ENCODE measurements at places on chromosomes 12 and 14. TPM values are rescaled to one million over a fixed set of nuclear protein-coding genes. Genes with fewer than 3 reads are reported as not detected.

GRCh38 chr12:100926669-100927248 is 132.2 kb downstream of the ANO4 start:
- H3K27ac ChIP-seq: no peak overlapping the region
- DNase-seq: peak; percentile 8
- H3K4me3 ChIP-seq: no peak overlapping the region
- H3K27me3 ChIP-seq: no peaks in the 10 kb centered on the region
- no peaks in the 10 kb centered on the region for H3K4me1 ChIP-seq

DNA sequence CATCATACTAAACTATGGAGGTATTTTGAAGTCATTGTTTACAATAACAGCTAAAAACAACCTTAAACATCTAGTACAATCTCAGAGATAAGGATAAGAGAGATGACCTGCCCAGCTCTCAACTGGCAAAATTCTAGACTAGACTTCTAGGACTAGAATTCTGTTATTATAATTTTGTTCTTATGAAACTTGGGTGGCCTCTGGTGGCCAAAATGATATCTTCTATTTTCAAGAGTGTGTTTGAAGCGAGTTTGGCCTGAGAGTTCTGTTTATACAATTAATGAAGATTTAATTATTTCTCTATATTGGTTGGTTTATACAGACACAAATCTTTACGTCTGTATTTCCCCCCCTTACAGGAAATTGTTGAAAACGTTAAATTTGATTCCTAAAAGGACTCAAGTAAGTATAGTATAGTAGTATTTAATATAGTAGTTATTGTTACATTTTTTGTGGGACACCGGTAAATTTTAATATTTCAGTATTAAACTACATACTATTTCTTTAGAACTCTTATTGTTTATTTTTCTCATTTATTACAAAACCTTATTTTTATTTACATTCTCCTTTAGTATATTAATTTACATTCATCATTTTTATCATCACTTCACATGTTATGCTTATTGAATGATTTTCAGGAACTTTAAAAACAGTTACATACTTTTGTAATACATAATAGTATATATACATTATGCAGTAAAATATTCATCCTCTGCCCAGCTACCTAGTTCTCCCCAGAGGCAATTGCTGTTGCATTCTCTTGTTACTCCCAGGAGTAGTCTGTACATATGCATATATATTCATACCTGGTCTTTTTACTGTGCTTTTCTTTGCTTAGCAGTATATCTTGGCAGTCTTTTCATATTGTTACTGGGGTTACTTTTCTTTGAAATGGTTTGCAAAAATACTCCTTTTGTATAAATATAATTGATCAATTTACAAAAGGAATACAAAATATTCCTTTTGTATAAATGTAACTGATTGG is 6.6 kb downstream of the PPHLN1 start:
- peaks cover 10% of the 10 kb centered on the region for H3K36me3 ChIP-seq
- peaks cover 4% of the 10 kb centered on the region for H3K4me1 ChIP-seq
- DNase-seq: no peak
- H3K4me3 ChIP-seq: no peak overlapping the region
- no peak overlapping the region for H3K27ac ChIP-seq

DNA sequence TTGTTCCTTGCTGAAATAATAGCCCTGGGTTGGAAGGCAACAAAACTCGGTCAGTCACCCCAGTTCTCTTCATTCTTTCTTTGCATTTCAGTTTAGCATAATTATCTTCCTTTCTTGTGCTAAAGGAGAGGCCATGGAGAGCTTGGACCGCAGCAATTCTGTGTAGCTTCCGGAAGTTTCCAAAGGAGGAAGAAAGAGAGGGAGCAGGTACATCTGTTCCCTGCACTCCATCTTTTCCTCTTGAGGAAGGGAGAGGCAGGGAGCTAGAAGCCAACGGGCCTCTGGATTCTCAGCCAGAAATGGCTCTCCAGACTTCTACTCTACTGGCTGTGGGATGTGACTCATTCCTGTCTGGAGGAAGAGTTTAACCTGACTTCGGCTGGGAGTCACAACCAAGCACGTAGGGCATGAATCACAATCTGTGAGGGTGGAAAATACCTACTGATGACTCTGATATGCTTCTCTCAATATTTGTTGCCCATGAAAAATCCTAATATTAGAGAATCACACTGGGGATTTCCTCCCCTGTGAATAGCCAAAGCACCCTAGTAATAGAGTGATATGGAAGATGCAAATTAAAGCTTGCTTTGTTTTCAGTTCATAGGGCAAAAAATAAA is 17.0 kb downstream of the ANO6 start:
- H3K4me1 ChIP-seq: peaks cover 28% of the 10 kb centered on the region
- no peaks in the 10 kb centered on the region for H3K27me3 ChIP-seq
- H3K36me3 ChIP-seq: no peaks in the 10 kb centered on the region
- no peak overlapping the region for H3K4me3 ChIP-seq
- H3K27ac ChIP-seq: peak overlapping the region; percentile 85
- DNase-seq: no peak

- no peaks in the 10 kb centered on the region for H3K27me3 ChIP-seq
- H3K27ac ChIP-seq: peak overlapping the region; percentile 37
- H3K36me3 ChIP-seq: no peaks in the 10 kb centered on the region
- no peak for DNase-seq
Measured at GRCh38 chr12:122942637-122943036, 23.6 kb downstream of the ABCB9 start.

- no peak overlapping the region for H3K4me3 ChIP-seq
- no peaks in the 10 kb centered on the region for H3K27me3 ChIP-seq
- DNase-seq: no peak
- H3K4me1 ChIP-seq: no peaks in the 10 kb centered on the region
- no peaks in the 10 kb centered on the region for H3K36me3 ChIP-seq
- H3K27ac ChIP-seq: no peak overlapping the region
Measured at GRCh38 chr14:27242874-27243273, 645.0 kb upstream of the NOVA1 start.

GRCh38 chr12:93638095-93638494 is 39.1 kb upstream of the CRADD start:
- peaks cover 5% of the 10 kb centered on the region for H3K27me3 ChIP-seq
- no peaks in the 10 kb centered on the region for H3K4me1 ChIP-seq
- H3K27ac ChIP-seq: no peak overlapping the region

The ZNF84 gene
- 54.6 TPM for total RNA-seq

The RNASE7 gene
- total RNA-seq: not detected
